DND-41 (cell line): ENCODE measurements at places on chromosomes 3 and 15.

- DNase-seq, result no peak
Measured at GRCh38 chr3:124780356-124780755, 50.1 kb downstream of the UMPS start.

DNA sequence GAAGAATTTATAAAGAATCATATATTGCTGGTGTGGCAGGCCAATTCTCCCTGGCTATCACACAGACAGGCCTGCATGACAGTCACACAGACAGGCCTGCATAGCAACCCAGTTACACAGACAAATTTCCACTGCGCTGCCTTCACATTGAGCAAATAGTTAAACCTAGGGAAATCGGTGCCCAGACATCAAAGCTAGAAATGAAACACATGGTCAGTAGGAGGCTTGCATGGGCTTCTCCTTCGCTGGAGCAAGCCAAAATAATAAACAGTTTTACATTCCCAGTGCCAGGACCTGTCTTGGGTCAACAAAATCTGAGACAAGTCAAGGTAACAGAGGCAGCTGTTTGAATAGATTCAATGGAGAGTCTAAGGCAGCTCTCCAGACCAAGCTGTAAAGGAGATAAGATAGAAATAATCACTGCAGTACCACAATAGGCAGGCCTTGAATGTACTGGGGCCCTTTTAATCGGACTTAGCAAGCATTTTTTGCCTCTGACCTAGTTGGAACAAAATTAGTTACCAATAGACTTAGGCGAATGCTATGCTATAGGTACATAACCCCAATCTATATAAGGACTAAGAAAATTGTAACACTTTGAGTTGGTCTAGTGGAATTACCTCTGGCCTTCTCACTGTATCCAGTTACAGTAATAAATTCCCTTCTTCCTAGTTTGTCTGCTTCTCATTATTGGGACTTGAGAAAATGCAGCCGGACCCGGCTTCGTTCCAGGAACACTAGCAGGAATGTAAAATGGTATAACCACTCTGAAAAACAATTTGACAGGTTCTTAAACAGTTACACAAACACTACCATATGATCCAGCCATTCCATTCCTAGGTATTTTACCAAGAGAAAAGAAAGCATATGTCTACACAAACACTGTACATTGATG is 274.7 kb upstream of the UBE2E2 start:
- DNase-seq, result no peak

DNA sequence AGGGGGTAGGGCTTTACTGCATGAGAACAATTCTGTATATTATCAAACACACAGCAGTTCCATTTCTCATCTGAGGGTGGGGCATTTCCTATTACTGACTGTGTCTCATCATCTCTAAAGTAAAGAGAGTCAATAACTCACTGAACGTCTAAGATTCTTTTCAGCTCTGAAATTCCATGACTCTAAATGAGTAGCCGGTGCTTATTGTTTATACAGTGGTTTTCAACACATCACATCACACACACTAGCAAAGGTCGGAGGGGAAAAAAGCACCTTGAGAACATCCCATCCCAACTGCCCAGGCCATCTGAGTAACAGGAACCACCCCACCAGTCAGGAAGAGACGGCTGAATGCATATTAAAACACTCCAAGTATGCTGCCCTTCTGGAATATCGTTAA is 196.0 kb downstream of the SUCLG2 start:
- no peak for DNase-seq

- DNase-seq, result no peak
Measured at GRCh38 chr3:124669470-124669869, 60.8 kb upstream of the UMPS start.

DNA sequence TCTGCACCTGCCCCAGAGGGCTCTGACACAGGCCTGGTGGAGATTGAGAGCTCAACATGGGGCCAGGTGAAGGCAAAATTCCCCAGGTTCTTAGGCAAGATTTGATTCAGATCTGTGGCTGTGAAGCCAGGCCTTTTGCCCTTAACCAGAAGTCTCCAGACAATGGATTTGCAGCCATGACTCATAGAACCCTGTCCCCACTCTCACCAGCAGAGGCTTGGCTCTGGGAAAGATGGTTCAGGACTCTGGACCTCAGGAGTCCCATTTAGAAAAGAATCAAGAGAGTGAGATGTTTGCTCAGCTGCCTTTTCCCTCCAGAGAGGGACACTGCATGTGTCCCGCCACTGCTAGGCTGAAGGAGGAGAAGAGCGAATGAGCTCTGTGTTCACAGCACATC is 361.4 kb upstream of the ICE2 start:
- DNase-seq, result no peak

GRCh38 chr3:158743664-158744566 is 11.7 kb upstream of the RARRES1 start:
- no peak for DNase-seq
